ENCODE measurements at places on chromosomes 5 and 9.

DNA sequence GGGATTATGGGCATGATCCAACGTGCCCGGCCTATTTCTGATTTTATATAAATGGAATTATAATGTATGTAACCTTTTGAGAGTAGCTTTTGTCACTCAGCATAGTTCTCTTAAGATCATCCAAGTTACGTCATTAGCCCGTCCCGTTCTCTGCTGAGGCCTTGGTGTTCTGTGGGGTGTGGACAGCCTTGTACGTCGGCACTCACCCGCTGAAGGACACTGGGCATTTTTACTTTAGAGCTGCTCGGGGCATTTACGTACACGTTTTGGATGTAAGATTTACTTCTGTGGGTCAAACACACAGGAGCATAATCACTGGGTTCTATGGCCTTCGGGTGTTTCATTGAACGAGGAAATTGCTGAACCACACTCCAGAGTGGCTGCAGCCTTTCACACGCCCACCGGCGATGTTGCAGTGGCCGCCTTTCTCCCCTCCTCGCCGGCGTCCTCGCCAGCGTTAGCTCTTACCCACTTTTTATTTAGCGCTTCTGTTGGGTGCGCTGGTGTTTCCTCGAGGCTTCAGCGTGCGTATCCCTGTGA is 101.8 kb downstream of the EHMT1 start:
- no peak for DNase-seq

GRCh38 chr5:17854901-17855300 is 220.6 kb downstream of the TAF11L14 start:
- DNase-seq, result no peak

DNA sequence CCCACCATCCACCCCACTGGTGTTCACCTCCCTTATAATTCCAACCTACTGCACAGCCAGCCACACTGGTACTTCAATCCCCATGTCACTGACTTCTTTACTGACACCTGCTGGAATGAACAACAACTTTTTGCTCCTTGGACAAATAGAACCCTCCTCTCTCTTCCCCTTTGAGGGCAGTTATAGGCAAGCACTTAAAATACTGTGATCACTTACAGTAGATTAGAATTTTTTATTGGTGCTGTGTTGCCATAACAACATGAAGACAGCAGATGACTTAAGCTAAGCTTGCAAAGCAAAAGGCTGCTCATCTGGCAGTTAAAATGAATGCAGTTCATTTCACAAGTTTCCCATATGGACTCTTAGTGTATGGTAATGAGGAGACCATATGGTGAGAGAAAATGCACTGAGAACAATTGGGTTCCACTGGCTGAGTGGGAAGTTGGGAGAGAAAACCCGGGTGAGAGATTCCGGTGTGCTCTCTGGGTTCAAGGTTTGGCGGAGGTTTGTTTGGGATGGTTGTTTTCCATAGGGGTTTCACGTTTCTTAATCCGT is 374.3 kb downstream of the EBF1 start:
- DNase-seq, result no peak

DNA sequence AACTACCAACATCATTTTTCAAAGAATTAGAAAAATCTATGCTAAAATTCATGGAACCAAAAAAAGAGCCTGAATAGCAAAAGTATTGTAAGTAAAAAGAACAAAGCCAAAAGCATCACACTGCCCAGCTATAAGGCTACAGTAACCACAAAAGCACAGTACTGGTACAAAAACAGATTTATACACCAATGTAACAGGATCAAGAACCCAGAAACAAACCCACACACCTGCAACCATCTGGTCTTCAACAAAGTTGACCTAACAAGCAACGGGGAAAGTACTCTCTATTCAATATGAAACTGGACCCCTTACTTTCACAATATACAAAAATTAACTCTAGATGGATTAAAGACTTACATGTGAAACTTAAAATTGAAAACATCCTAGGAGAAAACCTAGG is 94.2 kb upstream of the TARS1 start:
- DNase-seq, result no peak

DNA sequence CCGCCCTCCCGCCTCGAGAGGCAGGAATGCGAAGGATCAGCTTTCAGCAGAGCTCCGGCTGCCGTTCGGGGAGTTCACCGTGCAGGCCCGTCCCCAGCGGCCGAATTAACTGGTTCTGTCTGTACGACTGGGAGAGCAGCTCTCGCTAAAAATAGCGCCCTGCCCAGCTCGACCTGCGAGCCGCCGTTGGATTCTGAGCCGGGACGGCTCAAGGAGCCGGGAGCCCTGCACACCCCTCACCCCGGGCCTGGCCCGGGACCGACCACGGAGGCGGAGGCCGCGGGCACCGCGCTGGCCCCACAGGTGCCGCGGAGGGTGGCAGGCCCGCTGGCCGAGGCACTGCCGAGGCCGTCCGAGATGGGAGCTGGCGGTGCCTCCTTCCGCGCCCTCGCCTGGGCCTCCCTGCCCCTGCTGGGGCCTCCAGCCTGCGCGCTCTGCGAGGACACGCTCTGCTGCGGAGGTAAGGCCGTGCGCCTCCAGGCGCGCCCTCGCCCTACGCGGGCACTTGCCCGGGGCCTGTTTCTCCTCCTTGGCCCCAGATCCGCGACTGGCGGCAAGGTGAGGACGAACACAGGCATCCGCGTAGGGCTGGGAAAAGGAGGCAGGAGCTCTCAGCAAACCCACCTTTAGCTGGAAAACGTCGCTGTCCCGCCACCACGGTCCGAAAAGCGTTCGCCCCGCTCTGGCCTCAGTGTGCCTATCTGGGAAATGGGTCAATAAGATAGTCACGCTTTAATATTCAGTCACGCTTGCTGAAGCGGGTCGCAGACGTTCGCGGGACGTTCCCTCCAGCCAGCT is 53.1 kb upstream of the DAB2IP start:
- peak; percentile 51 for DNase-seq

GRCh38 chr5:169881702-169882303 is 98.5 kb downstream of the INSYN2B start:
- DNase-seq, result no peak

- DNase-seq, result no peak
Observed at GRCh38 chr5:146338774-146339714, at the start of gene POU4F3. Gene POU4F3 (plus strand): TSS chr5:146338839. CDS start chr5:146339113, 274 bp downstream.

DNA sequence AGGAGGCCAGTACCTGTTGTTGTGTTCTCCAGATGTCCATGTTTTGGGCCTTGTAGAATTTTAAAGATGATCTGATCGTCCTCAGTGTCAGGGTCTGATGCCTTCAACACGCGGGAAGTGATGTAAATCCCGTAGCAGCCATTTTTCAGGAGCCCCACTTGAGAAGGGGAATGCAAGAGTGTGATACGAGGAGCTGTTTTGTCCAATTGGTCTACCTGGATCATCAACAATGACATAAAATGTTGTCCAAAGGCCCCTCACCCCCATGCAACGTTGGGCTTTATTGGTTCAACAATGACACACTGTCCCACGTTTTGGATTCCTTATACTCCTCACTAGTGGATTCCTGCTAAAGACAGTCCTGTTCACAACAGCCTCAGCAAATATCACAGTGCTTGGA is 48.1 kb upstream of the CER1 start:
- no peak for DNase-seq

DNA sequence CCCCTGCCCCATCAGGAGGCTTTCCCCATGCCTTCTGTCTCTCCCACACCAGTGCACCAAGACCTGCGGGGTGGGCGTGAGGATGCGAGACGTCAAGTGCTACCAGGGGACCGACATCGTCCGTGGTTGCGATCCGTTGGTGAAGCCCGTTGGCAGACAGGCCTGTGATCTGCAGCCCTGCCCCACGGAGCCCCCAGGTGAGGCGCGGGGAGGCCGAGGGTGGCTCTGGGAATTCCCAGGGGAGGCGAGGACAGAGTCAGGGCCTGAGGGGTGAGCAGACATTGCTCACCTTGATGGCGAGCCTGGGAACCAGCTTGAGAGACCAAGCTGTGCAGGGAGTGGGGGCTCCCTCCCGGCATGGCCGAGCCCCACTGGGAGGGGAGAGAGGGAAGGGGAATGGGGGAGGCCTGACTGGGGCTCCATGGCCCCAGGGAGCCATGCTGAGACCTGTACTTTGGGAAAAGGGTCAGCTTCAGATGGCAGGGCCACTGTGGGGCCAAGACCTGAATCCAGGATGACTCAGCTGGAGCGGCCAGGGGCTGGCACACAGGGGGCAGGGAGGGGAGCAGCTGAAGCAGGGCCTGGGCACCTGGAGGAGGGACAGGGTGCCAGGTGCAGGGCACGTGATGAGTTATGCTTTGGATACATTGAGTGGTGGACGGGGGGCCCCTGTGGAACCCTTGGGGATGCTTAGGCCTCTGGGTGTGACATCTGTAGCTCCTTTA is 35.2 kb downstream of the FAM163B start:
- no peak for DNase-seq

GRCh38 chr5:116130471-116130870 is 45.6 kb downstream of the COMMD10 start:
- DNase-seq, result peak; percentile 43

- DNase-seq, result no peak
Observed at GRCh38 chr9:131593091-131593820, 47.9 kb downstream of the PRRT1B start.

All from kidney glomerular epithelial cell (primary cell).